ENCODE measurements at places on chromosomes 5 and 9. TPM values are rescaled to one million over a fixed set of nuclear protein-coding genes. Genes with fewer than 3 reads are reported as not detected.

DNA sequence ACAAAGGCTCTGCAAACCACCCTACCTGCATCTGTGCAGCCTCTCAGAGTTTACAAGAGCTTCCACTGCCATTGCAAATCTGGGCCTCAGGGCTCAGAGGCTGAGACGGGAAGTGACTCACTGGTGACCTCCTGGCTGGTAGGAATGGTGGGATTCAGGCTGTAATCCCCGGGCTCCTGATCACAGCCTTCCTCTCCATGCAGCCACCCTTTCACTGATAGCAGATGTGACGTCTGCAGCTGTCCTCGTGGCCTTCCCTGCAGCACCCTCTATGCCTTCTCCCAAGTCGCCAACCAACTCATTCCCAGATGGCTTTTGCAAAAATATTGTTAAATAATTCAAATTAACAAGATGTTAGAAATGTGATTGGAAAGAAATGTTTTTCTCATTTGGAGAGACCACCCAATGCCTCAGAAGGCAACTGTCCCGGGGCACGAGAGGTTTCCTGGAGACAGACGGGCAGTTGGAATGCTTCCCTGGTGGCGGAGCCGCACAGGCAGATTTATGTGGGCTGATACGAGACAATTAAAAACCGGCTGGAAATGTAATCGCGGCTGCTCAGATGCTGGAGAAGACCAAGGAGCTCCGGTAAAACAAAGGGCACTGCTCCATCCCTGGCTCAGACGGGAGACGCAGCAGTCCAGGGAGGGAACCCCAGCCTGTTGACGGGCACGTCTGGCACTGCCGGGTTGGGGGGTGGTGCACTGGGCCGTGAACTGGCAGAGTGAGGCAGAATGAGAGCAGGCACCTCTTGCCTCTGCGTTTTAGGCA is 34.4 kb upstream of the SLC25A51 start:
- peak; percentile 94 for DNase-seq

DNA sequence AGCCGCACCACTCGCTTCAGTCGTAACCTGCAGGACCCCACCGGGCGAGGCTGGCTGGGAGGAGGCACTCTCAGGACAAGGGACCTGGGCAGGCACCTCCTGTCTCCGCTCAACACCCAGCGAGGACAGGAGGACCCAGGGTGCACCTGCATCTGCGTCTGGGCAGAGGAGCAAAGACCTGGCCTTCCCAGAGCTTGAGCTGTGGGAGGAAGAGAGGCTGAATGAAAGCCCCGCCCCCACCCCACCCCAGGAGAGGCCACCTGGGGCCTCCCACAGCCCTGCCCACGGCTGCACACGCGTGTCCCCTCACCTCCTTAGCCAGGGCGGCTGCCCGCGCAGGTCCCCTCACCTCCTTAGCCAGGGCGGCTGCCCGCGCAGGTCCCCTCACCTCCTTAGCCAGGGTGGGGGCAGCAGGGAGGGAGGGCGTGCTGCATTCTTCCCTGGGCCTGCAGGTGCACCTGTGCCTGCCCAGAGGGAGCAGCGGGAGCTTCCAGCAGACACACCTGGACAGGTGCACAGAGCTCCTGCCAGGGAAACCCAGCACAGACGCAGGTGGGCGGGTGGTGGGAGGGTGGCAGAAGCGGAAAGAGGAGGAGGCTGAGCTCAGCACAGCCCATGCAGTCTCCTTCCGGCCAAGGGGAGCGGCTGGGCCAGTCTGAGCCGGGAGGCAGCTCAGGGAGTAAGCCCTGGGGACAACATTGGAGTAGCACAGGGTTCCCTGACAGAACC is 18.5 kb upstream of the SLC12A7 start:
- DNase-seq, result no peak

DNA sequence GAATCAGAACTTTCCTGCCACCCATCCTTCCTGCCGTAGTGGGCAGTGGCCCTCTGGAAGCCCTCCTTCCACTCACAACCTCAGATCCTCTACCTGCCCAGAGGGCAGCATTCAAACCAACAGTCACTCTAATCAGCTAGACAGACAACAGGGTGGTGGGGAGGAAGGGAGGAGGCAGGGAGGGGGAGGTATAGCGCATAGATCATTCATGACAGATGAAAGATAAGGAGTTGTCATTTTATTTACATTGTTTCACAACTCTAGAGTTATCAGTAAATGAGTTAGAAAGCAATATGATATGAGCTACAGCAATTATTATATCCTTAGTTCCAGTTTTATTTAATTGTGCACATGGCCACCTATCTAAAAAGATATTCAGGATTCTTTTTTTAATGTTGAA is 852 bp downstream of the IL9 start:
- DNase-seq, result no peak

GRCh38 chr9:124222918-124223720 is 34.6 kb upstream of the NEK6 start:
- DNase-seq, result no peak

DNA sequence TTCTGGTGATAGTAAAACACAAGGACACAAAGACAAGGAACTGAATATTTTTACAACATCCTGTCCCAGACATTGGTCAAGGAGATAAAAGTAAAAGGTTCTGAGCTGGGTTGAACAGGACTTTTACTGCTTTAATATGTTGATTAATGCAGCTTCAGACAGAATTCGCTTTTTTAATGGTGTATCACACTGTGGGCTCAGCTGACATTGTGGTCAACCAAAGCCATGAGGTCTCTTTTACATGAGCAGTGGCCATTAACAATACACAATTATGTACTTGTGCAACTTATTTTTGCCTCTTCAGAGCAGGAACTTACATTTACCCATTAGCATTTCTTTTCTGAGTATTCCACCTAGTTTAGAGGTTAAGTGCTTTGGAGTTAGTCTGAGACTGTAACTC is 22.8 kb upstream of the ERBIN start:
- DNase-seq, result no peak

DNA sequence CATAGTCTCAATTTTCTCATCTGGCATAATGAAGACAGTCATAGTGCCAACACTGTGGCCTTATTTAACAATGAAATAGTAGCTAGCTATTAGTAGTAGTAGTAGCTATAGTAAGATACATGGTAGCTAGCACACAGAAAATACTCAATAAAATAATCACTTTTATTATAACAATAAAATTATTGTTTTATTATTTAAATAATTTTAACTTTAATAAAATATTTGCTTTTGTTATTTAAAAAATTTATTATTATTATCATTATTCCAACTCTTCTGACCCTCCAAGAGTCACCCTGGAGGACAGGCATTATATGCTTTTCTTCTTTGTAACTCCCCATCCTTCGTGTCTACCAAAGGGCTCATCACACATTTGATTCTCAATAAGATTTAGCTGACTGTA is 252.1 kb downstream of the TRIM32 start:
- DNase-seq, result no peak

GRCh38 chr5:165448753-165449152 is 1943.3 kb downstream of the MAT2B start:
- no peak for DNase-seq

DNA sequence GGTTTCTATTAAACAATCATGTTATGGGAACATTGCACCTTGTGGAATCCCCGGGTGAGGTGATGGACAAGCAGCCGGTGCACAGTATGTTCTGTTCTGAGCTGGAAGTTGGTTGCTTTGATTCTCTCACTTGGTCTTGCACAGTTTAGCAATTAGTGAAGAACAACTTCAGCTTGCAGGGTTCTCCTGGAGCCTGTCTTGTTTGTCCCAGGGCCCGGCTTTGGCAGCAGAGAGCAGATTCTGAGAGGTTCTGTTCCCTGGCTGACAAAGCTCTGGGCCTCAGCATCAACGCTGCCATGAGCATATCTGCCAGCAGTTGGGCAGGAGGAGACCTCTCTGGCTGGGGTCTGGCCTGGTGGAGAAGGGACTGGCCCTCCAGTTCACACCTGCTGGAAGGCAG is 16.9 kb downstream of the GADD45G start:
- no peak for DNase-seq

Gene PCDHB13
- not detected for total RNA-seq

- peak; percentile 49 for DNase-seq
Measured at GRCh38 chr9:7739595-7739994, 60.0 kb downstream of the DMAC1 start.

Gene NUDT12
- 15.0 TPM for total RNA-seq

Gene FCHSD1
- 7.5 TPM for total RNA-seq

DNA sequence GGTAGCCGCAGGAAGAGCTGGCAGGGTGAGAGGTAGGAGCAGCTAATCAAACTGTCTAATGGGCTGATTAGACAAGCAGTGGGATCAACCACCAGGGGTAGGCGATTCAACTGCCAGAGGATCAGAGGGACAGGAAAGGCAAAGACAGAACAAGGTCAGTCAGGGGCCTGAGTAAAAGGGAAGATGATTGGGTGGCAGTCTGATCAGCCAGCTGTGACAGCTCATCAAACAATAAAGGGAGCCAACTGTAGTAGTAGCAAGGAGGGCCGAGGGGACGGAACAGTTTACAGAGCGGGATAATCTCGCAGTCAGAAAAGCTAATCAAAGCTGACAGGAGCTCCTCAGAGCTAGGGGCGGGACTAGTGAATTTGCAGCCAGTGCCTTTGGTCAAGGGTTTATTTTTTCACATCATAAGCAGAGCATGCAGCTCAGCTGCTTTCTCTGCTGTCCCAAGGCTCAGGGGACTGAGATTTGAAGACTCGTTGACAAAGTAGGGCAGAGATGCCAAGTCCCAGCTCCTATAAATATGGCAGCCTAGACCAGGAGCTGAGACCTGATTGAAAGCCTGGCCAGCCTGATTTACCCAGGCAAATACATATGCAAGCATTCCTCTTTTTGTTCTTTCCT is 418.2 kb downstream of the GABRG2 start:
- no peak for DNase-seq

Gene ENTREP1
- total RNA-seq, result 0.51 TPM

Gene FBXL7
- total RNA-seq, result 2.5 TPM

- DNase-seq, result no peak
Measured at GRCh38 chr5:10491673-10492026, 50.0 kb downstream of the ROPN1L start.

GRCh38 chr5:51810592-51810991 is 427.3 kb downstream of the ISL1 start:
- DNase-seq, result peak; percentile 76

GRCh38 chr9:93827545-93828330 is 127.4 kb downstream of the BARX1 start:
- peak; percentile 35 for DNase-seq

- DNase-seq, result no peak
Measured at GRCh38 chr5:75648712-75649111, 37.5 kb downstream of the ANKDD1B start.

GRCh38 chr9:31325778-31326177 is 1058.7 kb upstream of the ACO1 start:
- no peak for DNase-seq

DNA sequence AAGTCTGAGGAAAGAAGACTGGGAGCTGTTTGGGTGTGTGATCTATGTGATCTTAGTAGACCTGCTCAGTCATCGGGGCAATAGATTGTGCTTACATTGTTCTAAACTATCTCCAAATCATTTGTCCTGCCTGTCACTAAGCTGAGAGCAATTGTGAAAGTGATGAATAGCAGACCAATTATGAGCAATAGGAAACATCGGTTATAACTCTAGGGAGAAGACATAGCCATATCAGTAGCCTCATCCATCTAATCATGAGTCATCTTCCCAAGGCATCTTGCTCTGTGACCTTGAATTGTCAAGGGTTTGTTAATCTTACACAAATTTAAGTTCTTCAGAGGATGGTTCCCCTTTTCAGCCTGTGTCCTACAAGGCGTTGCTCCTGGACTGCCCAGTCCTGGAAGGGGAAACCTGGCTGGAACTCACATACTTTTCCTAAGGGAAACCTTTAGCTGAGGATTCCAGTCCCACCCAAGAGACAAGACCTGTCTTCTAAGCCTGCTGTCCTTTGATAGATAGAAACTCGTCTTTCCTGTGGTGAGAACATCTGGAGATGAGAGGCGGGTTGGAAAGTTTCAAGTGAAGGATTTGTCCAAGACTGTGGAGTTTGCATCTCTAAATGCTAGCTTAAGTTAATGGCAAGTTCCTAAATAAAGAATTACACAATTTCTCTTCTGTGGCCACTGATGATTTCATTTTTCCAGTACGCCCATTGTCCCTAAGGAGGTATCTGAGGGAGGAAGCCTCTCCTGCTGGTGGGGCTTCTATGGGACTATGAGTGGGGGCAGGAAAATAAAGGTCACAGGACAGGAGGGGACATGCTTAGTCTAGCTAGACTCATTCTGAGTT is 53.9 kb upstream of the TRIM32 start:
- DNase-seq, result peak; percentile 72
